ENCODE measurements at places on chromosomes 3 and 15.

DNA sequence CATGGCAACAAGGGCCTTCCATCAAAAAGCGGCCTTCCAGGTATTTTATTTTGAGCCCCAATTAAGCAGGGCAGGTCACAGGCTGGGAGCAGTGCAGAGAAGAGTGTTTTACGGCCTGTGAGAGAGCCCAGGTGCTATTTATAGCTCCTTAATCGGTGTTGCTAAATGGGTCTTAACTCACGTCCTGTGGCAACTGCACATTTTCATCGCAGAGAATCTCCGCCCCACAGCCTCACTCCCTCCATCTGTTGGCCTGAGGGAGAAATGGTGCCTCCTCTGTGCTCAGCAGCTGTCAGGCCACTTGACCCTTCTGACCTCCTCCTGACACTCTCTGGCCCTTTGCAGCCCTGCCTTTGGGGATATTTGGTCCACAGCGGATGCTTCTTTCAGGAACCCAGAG is 58.6 kb downstream of the SPSB4 start:
- DNase-seq, result no peak

GRCh38 chr3:111069974-111070771 is 1.4 kb upstream of the NECTIN3 start:
- DNase-seq, result no peak

DNA sequence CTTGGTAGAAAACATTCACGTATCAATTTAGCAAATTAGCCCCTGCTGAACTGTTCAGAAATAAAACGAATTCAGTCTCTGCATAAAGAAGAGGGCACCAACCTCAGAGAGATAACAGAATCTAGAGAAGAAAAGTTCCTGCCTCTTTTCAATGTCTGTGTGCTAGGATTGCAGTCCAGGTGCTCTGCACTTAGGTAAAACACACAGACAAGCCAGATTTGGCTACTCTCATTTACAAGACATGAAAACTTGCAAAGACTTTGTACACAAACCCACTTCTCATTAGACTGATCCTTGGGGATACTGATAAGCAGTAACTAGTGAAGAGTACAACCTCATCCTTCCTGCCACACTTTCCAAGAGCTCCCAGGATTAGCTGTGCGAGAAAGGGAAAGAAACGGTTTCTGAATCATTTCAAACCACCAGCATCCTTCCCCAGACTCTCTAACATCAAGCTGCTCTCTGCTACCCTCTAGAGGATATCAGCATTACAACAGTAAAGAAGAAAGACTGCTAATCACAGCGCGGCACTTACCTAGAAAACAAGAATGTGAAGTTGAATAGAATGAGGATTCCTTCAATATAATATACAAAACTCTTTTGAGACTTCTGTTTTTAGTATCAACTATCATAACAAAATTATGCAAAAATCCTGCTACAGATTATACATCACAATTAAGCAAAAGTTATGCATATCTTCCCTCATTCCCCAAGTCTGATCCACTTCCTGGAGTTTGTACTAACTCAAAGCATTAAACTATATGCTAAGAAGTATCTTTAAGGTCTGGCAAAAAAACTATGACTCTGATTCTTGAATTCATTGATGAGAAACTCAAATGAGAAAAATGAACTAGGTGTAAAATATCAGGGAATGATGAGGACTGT is 306.4 kb downstream of the MAGI1 start:
- DNase-seq, result peak; percentile 16

- no peak for DNase-seq
Observed at GRCh38 chr3:136783708-136784191, 31.6 kb upstream of the STAG1 start.

DNA sequence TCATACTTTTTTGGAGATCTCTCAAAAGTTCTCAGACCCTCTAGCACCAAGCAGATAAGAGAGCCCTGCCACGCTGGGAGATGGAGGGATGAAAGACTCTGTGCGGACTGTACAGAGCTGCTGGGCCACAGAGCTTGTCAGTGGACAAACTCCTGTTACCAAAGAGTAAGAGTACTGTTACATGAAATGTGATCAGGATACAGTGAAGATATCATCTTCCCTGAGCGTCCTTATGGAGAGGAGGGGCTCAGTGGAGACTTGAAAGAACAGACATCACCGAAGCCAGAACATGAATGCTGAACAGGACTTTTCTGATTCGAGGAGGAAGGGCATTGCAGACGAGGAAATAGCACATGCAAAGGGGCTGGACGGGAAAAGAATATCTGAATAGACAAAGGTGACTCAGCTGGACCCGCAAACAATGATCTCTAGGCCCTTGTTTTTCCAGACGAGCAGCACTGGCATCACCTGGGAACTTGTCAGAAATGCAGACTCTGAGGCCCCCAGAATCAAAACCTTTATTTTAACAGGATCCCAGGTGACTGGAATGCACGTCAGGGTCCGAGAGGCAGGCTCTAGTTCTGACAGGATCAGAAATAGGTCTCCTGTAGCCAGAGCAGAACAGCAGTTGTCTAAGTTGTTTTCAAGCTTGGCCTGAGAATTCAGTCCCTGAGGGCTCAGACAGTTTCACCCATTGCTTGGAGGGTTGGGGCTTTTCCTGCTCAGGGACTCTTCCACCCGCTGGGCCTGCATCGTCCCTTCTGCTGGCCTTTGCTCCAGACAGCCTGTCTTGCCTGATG is 277.9 kb downstream of the RPLP1 start:
- DNase-seq, result no peak

- no peak for DNase-seq
Observed at GRCh38 chr3:187084580-187084979, 54.7 kb downstream of the RPL39L start.

- DNase-seq, result no peak
Observed at GRCh38 chr3:15384510-15385237, 42.7 kb downstream of the METTL6 start.

DNA sequence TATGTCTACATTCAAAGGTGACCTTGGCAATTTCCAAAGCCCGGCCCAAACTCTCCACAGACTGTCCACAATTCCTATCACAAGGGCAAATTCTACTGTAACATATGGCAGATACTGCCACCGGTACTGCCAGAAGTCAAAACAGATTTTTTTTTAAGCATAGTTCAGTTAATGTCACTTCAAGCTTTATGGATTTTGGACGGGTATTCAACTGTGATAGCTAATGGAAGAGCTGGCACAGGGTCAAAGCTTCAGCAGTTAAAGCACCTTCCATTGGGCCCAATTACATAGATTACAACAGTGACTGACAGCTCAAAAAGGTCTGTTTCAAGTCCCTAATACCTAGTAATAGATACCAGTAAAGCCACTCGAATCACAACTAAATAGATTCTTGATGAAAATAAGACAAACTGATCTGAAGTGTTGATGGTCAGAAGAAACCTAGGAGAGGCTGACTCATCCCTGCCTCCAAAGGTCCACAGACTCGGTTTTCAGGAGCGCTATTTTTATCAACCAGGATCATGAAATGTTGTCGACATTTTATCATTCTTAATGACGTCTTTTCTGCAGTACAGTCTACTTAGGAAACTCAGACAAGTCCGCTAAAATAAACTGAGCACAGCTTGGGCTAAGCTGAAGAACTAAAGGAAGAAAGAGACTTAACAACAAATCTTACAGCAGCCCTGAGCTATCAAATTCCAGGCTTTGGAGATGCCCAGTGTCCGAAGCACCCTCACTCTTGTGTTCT is 38.7 kb downstream of the ANXA2 start:
- DNase-seq, result no peak

GRCh38 chr3:169430707-169431404 is 232.7 kb downstream of the MECOM start:
- no peak for DNase-seq

GRCh38 chr15:100526027-100526481 is 2.7 kb downstream of the CERS3 start:
- DNase-seq, result no peak

DNA sequence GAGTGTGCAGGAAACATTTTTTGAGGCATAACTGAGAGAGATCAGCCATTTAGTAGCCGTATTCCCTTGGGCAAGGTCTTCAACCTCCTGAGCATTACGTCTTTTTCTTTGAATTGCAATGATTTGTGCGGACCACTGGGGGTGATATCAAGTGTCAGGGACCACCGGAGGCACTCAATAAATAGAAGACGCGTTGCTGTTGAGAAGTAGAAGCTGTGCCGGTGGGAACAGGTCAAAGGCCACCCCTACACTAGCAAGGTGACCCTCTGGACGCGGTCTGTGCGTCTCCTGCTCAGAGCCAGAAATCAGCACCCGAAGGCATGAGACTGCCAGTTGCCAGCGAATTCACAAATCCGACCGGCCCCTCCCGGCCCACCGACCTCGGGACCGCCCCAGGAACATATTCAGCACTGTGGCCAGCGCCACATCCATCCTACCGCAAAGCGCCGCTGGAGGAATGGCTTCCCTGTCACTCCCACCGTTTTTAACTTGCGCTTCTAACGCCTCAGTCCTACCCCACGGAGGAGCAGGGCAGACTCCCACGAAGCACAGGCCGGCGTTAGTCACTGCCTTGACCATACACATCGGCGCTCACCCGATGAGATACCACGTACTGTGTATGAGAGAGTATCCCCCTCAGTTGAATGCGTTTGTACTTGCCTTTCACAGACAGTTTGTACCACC is 1.4 kb upstream of the GHSR start:
- no peak for DNase-seq

Data from GM19239 (cell line).